ENCODE measurements at places on chromosomes 13 and 19.

- DNase-seq: no peak
These were observed 81.1 kb downstream of the ZNF429 start for GRCh38 chr19:21586311-21587116.

DNA sequence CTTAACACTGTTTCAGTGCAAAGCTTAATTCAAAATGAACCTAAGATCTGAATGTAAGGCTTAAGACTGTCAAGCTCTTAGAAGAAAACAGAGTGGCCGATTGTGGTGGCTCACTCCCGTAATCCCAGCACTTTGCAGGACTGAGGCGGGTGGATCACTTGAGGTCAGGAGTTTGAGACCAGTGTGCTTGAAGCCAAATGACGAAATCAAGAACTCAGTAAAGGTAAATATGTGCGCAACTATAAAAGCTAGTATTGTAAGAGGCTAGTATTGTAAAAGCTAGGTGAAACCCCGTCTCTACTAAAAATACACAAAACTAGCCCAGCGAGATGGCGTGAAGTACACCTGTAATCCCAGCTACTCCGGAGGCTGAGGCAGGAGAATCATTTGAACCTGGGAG lies 12.7 kb downstream of the ATP4B start:
- no peak for DNase-seq

DNA sequence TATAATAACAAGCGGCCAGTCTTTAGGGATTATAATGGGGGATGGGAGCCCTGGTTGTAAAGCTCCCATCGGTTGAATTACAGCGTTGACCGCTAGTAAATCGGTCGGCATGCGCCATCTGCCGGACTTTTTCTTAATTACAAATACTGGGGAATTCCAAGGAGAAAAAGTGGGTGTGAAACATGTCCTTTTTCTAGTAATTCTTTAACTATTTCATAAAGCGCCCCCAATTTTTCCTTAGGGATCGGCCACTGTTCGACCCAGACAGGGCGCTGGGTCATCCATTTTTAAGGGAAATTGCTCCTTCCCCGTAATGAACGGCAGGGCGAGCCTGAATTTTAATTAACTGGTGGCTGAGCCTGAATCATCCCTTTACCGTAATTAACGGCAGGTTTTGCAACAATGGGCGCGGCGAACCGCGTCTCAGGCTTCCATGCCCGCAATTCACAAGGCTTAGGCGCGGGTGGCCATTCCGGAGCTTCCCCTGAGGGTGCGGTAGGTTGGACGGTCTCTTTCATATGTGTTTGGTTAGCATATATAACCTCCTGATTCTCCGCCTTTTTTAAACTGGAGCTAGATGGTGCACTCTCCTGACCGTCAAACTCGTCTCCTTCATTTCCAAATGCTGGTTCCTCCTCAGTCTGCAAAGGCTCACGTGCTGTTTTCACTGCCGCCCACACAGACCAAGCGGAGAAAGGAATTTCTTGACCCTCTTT lies 30.2 kb upstream of the EVI5L start:
- peak; percentile 58 for DNase-seq

DNA sequence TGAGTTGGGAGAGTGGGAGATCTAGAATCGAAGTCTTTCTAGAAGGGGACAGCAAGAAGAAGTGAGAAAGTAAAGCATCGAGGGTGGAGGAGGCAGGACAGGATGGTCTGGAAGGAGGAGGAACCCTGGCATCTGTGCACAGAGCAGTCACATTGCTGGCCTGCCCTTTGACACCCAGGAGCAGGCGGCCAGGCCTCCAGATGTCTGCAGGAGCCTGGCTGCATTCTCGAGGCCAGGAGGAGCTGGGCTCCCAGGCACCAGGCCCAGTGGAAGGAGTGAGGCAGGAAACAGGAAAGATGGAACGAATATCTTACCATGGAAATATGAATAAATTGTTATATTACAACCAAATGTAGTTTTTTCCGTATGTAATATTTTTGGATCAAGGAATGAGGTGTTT lies 27.7 kb upstream of the ARGLU1 start:
- DNase-seq: no peak

DNA sequence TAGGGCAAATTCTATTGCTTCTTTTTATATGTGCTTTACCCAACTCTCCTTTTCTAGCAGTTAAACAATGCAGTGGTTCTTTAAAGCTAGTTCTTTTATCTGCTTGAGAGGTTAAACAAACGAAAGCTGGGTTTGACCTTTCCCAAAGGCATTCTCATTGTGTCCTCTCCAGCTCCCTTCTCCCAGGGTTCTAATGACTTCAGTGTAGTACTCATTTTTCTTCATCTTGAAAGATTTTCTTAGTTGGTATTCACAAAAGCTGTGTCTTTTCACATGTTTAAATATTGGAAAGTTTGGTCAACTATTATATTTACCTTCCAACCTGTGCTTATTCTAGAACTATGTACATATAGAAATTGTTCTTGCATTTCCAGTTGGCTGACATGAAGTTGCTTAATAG lies 1.5 kb downstream of the WASF3 start:
- no peak for DNase-seq

- DNase-seq: no peak
These were observed 35.6 kb upstream of the SPATA13 start for GRCh38 chr13:24124789-24125476.

- no peak for DNase-seq
These were observed 22.7 kb downstream of the SLC25A15 start for GRCh38 chr13:40812102-40812501.

DNA sequence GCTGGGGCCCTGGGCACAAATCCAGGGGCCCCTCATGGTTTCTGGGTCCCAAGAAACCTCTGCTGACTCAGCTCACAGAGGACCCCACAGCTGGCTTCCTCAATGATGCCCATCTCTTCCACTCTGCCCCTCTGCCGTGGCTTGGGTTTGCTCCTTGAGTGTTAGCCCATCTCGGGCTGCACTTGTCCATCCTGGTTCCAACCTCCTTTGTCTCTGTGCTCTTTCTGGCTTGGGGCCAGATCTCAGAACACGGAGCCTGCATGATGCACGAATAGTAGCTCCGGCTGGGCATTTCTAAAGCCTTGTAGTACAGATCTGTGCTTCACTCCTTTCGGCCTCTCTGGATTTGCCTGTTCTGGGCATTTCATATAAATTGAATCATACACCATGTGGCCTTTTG lies 53.8 kb downstream of the F2RL3 start:
- DNase-seq: no peak

GRCh38 chr13:83215627-83216026 lies 666.6 kb downstream of the SLITRK1 start:
- DNase-seq: peak; percentile 84

- peak; percentile 77 for DNase-seq
These were observed 18.2 kb upstream of the ZNF543 start for GRCh38 chr19:57302020-57302465.

DNA sequence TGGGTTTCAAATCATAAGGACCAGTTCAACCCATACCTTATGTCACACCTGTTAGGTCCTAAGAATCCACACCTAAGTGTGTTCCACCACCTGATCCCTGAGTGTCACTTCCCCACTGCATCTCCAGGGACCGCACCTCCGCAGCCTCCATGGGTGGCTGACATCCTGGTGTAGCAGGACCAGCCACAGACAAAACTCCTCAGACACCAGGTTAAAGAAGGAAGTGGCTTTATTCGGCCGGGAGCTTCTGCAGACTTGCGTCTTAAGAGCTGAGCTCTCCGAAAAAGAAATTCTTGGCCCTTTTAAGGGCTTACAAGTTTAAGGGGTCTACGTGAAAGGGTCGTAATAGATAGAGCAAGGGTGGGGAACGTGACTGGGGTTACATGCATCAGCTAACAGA lies 509.9 kb downstream of the MYO16 start:
- DNase-seq: no peak

- no peak for DNase-seq
These were observed 151.1 kb downstream of the KATNAL1 start for GRCh38 chr13:30156270-30156669.

- no peak for DNase-seq
These were observed 17.7 kb downstream of the CRTC1 start for GRCh38 chr19:18701250-18701608.

DNA sequence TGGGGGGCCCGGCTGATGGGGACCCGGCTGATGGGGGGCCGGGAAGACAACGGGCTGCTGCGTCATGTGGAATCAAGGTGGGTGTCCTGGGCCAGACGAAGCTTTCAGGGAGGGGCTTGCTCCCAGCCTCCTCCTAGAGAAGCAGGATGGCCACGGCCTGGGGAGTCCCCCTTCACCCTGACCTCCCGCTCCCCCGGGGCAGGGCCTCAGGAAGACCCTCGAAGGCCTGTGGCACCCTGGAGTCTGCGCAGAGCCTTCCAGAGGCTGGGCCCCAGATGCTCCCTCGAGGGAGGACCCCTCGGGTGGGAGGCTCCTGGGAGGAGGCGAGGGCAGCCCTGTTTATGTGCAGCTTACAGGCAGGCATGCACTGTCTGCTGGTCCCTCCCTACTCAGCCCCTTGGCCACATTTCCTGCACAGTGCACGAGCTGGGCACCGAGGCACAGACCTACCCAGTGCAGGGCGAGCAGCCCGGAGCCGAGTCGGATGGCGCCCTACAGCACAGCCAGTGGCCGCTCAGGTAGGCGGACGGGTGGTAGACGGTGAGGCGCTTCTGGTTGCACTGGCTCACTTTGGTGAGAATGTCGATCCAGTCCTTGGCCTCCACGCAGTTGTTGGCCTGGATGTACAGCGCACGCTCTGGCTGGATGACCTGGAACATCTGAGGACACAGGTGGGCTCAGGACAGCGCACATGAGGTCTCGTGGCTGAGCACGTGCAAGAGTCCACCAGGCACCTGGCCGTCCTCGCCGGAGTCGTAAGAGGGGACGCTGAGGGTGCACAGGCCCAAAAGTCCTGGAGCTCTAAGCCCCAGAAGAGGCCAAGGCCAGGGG lies 22.4 kb upstream of the C13orf46 start:
- DNase-seq: no peak

GRCh38 chr13:35554972-35555623 lies 78.6 kb upstream of the MAB21L1 start:
- no peak for DNase-seq
